ENCODE measurements at places on chromosomes 1 and 21. TPM values are rescaled to one million over a fixed set of nuclear protein-coding genes. Genes with fewer than 3 reads are reported as not detected.

Gene RNF115
- total RNA-seq, result 10.5 TPM

Gene MAP7D1
- 125 TPM for total RNA-seq

Gene SLC44A5
- total RNA-seq, result not detected

Gene SFT2D2
- total RNA-seq, result 21.4 TPM

Gene PGLYRP3
- not detected for total RNA-seq

Gene DNAJC28
- total RNA-seq, result 0.33 TPM

Gene DRAM2
- total RNA-seq, result 24.2 TPM

Gene NECTIN4
- 1.9 TPM for total RNA-seq

Gene PLPP3
- total RNA-seq, result 30.0 TPM

Gene ZNF593OS
- total RNA-seq, result 0.36 TPM

Gene LIN9
- 7.6 TPM for total RNA-seq

Gene XCL2
- total RNA-seq, result not detected

Gene TNFRSF1B
- 0.45 TPM for total RNA-seq

Gene LCE1D
- total RNA-seq, result not detected

Gene MPZL1
- total RNA-seq, result 123 TPM

Gene RBM11
- total RNA-seq, result not detected

Gene HENMT1
- total RNA-seq, result 5.0 TPM

Gene RSPH1
- total RNA-seq, result 0.91 TPM

Gene ANXA9
- total RNA-seq, result 1.3 TPM

Gene SPSB1
- 26.3 TPM for total RNA-seq

Gene UBE2Q1
- total RNA-seq, result 56.2 TPM

Gene DCDC2B
- not detected for total RNA-seq

Gene INKA2
- 1.9 TPM for total RNA-seq

Gene IQGAP3
- total RNA-seq, result 11.6 TPM

Gene STUM
- not detected for total RNA-seq

Gene GNAT2
- not detected for total RNA-seq

Gene NCF2
- 2.9 TPM for total RNA-seq

Gene OR10J1
- not detected for total RNA-seq

Gene HMGN1
- 179 TPM for total RNA-seq

Gene LIX1L
- 8.5 TPM for total RNA-seq

Gene CR1L
- total RNA-seq, result not detected

Gene CYP4B1
- total RNA-seq, result not detected
